ENCODE measurements at places on chromosomes 13 and 19. TPM values are rescaled to one million over a fixed set of nuclear protein-coding genes. Genes with fewer than 3 reads are reported as not detected.

DNA sequence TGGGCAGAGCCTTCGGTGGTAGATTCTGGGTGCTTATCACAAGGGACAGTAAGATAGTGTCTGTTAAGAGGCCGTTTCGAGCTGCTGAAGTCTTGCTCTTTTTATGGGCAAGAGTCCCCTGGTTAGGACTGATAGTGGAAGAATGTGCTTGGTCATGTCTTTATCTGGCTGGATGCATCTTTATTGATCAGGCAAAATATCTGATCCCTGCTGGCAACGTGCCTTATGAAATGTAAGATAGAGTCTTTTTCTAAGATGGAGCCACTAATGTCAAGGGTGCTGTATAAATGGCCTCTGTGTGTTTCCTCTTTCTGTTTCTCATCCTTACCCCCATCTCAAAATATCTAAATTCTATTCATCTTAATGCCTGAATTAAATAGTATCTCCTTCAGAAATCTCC lies 53.3 kb downstream of the MYO16 start:
- no peak for DNase-seq

The KCNN1 gene
- 0.63 TPM for polyA plus RNA-seq

DNA sequence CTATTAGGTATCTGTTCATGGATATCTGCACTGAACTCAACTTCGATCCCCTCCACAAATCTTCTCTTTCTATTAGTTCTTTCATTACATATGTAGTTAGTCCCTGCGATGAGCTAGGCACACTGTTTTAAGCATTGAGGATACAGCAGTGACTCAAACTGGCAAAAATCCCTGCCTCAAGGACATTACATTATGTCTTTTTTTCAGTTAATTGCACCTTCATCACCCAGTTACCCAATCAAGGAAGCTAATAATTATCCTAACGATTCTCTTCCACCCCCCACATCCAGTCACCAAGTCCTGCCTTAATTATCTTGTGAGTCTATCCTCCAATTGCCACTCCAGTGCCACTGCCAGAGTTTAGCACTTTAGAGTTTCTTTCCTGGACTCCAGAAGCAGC lies 89.3 kb downstream of the C13orf42 start:
- DNase-seq = no peak

The ATG4D gene
- 26.2 TPM for polyA plus RNA-seq

DNA sequence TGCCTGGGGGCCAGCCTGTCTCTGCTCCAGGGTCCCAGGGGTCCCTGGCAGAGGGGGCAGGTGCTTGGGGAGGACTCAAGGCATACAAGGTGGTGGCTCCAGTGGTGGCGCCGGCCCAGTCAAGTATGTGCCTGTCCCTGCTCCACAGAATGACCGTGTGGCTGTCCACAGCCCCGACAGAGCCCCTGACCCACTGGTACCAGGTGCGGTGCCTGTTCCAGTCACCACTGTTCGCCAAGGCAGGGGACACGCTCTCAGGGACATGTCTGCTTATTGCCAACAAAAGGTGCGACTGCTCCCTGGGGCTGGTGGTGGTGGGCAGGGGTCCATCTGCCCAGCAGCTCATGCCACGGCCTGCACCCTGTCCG lies 8.2 kb downstream of the YIPF2 start:
- no peak for DNase-seq

GRCh38 chr19:18669524-18669817 lies 14.0 kb upstream of the CRTC1 start:
- no peak for DNase-seq

The MAP4K1 gene
- polyA plus RNA-seq = 12.2 TPM

DNA sequence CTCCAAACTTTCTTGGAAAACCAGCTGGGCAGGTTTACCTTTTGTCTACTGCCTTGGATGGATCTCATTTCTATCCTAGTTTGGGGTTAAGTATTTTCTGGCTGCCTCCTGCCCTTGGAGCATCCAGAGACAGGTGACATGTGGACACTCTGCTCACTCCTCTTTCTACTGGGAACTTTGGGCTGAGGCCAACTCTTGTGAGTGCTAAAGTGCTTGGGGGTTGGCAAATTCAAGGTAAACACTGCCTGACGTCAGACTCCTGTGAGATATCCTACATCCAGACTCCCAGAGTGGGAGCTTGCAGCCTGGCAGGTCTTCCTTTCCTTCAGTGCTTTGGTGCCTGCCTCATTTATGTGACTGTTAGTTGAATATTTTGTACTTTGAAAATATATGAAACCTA lies 388.1 kb downstream of the KCNRG start:
- no peak for DNase-seq

The VSTM1 gene
- polyA plus RNA-seq = not detected

DNA sequence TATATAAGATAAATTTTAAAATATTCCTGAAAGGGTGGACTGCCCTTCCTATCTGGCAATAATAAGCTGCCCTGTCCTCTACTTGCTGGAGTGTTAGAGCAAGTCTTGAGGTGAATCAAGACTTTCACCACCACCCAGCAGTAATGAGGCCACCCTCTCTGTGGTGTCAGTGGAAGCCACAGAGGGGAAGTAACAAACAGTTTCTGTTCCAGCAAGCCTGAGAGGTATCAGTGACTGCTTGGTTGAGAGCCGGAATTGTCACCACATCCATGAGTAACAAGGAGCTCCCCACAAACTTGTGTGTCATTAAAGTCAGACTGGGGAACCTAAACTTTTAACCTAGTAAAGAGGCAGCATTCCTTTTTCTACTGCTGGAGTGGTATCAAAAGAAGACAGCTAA lies 532.7 kb upstream of the SPRY2 start:
- DNase-seq = no peak

The C13orf42 gene
- polyA plus RNA-seq = 0.06 TPM

The HRC gene
- polyA plus RNA-seq = 187 TPM

DNA sequence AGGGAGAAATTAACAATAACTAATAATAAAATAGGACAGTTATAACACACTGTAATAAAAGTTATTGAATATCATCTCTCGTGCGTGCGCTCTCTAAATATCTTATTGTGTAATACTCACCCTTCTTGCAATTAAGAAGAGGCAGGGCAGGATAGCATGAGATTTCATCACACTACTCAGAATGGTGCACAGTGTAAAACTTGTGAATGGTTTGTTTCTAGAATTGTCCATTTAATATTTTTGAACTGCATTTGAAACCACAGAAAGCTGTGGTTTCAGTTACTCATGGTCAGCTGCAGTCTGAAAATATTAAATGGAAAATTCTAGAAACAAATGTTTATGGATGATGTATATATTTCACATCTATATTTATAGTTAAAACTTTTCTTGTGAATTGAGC lies 161.1 kb downstream of the DCT start:
- DNase-seq = no peak

DNA sequence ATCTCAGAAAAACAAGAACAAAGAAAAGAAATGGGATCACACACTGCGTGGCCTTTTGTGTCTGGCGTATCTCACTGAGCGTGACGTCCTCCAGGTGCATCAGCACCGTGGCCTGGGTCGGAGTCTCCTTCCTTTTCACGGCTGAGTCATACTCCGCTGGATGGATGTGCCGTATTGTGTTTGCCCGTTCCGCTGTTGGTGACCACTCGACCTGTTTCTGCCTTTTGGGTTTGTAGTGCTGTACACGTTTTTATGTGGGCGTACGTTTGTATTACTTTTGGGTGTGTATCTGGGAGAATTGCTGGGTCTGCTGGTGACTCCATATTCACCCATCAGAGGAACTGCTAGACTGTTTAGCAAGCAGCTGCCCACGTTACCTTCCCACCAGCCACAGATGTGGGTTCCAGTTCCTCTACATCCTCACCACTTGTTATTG lies 11.4 kb downstream of the ARID3A start:
- DNase-seq = no peak

The ZNF667 gene
- polyA plus RNA-seq = 11.0 TPM

- no peak for DNase-seq
Observed at GRCh38 chr19:29277102-29277501, 64.2 kb upstream of the UQCRFS1 start.

- peak; percentile 98 for DNase-seq
Observed at GRCh38 chr19:48637449-48637947, 319 bp upstream of the DBP start.

DNA sequence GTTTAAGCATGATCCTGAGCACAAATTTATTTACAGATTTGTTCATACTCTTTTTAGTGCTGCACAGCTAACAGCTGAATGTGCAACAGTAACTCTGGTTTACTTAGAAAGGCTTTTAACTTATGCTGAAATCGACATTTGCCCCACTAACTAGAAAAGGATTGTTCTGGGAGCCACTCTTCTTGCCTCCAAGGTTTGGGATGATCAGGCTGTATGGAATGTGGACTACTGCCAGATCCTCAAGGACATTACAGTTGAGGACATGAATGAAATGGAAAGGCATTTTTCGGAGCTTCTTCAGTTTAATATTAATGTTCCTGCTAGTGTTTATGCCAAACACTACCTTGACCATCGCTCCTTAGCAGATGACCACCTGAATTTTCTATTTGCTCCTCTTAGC lies 16.0 kb downstream of the ZNF100 start:
- DNase-seq = no peak

DNA sequence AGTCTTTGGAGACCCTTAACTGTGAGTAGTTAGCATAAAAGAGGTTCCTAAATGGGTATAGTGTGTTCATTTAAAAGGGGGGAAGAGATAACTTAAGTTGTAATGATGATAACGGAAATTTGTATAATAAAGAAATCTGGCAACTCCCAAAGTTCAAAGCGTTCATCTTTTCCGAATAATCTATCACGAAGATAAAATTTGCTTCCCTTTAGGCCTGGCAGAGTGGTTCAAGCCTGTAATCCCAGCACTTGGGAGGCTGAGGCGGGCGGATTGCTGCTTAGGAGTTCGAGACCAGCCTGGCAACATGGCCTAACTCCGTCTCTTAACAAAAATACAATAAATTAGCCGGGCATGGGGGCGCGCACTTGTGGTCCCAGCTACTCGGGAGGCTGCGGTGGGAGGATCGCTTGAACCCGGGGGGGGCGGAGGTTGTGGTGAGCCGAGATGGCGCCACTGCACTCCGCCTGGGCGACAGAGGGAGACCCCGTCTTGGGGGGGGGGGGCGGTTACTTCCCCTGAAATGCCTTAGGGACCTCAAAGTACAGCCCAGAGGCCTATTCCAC lies 934 bp downstream of the N4BP2L2 start:
- DNase-seq = no peak

The VSTM2B gene
- polyA plus RNA-seq = 0.17 TPM

The ZNF497 gene
- 2.4 TPM for polyA plus RNA-seq

The ARGLU1 gene
- polyA plus RNA-seq = 142 TPM

DNA sequence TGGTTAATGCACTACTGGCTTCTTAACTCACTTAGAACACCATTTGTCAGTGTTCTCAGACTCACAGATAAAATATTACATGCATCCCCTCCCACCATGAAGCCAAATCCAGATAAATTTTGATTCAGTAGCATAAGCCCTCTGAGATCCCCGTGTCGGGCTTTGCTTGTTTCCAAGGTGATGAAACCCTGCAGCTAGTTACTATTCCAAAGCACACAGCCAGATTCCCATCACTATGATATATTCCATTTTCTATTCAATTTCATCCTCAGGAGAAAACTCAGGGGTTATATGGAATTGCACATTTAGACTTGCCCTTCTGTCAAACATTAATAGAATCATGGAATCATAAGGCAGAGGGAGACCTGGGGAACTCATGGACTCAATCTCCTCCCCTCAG lies 9.4 kb upstream of the FAM124A start:
- DNase-seq = no peak

GRCh38 chr19:51628153-51628939 lies 1.9 kb downstream of the SIGLEC5 start:
- no peak for DNase-seq

DNA sequence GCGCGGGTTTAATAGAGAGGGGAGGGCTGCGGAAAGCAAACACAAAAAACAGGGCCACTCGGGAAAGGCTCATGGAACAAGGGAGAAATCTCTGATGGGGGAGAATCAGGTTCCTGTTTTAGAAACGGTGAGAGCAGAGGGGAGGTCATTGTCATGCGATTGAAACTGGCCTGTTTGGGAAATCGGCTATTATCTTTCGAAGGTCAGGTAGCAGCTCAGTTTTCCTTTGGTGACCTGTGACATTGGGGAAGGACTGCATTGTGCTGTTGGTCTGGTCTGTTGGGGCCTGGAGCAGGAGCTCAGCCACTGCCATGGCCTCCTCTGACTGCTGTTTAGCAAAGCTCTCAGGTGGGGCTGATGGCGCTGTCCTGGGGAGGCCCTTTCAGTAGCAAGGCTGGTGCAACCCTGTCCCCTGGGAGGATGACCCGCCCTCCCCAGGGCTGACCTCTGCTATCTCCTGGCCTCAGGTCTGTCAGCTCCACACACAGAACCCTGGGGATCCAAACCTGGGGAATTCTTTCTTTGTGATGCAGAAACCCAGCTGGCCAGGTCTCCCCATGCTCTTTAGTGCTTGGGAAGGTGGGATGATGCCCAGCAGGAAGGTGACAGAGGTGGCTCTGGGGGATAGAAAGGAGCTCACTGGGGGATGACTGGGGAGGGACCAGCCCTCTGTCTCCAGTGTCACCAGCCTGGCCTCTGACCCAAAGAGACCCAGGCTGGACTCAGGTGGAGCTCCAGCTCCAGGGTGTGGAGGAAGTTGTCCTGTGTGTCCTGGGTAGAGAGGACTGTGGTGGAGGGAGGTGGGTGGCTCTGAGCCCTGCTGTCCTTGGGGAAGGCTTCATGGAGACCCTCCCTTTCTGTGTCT lies 21.2 kb upstream of the CD177 start:
- DNase-seq = no peak

- no peak for DNase-seq
Observed at GRCh38 chr13:77184455-77184854, 142.4 kb downstream of the MYCBP2 start.

DNA sequence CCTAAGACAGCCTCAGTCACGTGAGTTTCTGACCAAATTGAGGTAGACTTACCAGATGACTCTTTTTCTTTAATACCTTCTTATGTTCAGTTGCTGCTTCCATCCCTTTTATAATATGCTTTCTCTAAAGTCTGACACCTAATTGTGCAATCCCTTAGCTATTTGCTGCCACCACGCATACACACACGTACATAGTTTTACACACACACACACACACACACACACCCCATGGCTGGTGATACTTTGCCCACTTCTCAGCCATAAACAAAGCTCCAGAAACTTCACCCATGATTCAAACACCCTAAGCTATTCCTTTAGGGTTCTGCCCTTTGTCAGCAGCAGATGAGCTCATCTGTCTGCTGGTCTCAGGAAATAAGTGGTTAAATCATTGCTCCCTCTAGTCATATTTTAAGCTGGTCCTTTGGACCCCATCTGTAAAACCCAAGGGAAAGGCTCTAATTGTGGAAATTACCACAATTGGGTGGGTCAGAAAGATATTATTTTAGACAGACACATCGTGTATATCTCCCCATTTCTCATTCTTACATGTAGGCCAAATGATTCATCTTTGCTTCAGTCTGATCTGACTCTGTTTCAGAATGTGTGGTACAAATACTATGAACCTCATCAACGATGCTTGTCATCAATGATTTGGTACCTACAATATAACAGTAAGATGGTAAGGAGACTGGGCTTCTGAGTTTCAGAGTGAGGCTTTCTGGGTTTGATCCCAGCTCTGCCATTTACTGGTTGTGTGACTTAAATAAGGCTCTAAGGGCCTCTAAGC lies 69.2 kb downstream of the NALCN start:
- no peak for DNase-seq

DNA sequence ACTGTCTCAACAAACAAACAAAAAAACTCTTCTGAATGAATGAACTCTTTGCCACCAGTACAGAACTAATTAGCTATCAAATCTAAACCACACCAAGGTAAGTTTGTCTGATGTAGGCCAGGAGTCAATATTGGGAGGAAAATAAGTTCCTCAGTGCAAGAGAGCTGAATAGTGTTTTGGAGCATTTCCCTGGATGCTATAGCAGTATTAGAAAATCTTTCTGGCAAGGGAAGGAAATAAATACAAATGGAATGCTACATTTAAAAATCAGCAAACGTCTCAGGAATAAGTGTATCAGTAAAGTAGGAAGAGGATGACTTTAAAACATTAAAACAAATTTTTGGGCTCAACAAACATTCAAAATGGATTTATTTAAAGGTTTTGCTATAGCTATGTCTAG lies 81.3 kb upstream of the TMTC4 start:
- no peak for DNase-seq
